ENCODE measurements at places on chromosomes 16 and 17.

GRCh38 chr17:40063187-40063771 is 514 bp downstream of the THRA start:
- DNase-seq = no peak

DNA sequence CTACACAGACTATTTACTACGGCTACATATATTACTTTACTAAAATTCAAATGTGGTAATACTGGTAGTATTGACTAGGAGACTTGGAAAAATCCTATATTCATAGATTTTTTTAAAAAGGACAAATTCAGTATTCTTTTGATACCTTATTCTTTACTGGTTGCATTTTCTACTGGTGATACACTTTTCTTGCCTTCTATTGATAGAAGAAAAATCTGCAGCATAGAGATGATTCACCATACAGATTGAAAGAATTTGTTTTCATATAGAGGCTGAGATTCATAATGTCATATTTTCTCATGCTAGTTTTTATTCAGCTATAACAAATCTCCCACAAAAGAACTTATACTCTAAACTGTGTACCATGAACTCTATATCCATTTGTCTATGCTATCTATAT is 195.4 kb upstream of the C17orf78 start:
- no peak for DNase-seq

- DNase-seq = no peak
Observed at GRCh38 chr17:83100853-83101391, 21.5 kb downstream of the METRNL start.

DNA sequence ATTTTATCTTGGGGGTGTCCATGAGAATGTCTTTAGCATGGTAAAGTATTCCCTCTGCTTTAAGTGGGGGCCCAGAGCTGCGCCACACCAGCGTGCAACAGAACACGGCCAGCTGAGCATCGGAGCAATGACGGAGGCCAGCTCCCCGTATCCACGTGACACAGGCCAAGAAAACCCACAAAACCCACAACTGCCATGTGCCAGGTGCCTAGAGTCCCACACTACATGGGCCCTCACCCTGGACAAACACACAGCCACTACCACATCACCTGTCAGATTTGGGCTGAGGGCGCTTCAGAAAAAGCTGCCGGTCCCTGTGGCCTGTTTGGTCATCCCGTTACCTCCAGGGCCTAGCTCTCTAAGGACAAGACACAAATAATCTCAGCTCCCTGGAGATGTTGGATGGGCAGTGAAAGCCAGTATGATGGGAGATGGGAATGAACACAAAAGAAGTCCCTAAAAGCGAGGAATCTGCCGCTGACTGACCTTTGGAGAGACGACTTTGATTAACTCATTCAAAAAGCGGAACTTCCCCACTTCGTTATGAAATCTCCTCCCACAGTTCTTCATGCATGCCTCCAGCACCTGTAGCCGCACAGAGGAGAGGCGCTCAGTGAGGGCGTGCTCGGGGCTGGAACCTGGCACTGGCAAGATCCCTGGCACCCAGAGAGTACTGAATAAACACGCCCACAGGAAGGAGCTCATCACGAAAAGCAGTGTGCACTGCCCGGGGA is 17.1 kb downstream of the GGA3 start:
- DNase-seq = no peak

GRCh38 chr17:41301916-41302901 is at the start of gene KRTAP29-1:
TSS of gene KRTAP29-1 (minus strand) at chr17:41302851. CDS start at chr17:41302851, 0 bp downstream.
- no peak for DNase-seq

DNA sequence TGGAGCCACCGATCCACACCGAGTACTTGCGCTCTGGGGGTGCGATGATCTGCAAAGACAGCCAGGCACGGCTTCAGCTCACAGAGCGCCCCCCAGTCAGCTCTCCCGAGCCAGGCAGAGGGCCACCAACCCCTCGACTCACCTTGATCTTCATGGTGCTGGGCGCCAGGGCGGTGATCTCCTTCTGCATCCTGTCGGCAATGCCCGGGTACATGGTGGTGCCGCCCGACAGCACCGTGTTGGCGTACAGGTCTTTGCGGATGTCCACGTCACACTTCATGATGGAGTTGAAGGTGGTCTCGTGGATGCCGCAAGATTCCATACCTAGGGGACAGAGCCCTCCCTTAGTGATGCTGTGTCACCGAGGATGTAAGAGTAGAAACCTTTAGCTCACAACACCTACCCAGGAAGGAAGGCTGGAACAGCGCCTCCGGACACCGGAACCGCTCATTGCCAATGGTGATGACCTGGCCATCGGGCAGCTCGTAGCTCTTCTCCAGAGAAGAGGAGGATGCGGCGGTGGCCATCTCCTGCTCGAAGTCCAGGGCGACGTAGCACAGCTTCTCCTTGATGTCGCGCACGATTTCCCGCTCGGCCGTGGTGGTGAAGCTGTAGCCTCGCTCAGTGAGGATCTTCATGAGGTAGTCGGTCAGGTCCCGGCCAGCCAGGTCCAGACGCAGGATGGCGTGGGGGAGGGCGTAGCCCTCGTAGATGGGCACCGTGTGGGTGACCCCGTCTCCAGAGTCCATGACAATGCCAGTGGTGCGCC is 1.6 kb downstream of the ACTG1 start:
- peak; percentile 42 for DNase-seq

DNA sequence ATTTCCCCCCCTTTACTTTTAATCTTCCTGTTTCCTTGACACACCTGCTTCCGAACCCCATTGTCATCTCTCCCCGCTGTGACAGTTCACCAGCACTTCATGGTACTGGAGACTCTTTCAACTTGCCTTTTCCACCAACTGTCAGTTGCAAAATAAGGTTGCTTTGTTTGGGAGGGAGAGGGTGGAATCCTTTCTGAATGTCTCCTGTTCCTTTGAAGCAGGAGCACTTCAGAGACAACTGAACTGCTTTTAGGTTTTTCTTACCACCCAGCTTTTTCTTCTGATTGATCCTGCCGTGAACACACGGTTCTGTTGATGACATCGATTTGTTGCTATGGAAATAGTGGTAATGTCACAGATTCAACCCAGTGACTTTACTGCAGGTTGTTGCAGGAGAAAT is 42.0 kb downstream of the RPA1 start:
- DNase-seq = peak; percentile 81

DNA sequence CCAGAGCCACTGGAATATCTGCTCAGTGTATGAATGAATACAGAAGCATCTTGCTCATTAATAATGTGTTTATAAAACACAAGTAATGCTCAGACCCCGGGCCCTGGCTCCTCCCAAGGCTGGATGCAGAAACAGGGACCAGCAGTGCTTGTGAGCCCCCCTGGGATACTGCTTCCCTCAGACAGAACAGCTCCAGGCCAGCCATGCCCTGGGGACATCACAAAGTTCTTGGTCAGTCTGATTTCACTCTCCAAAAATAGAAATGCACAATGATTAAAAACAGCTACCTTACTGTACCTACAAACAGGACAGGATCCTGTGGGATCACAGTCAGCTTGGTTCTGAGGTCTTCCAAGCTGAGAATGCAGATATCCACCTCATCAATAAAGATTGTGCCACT is 68.2 kb downstream of the ABCC12 start:
- DNase-seq = no peak

- DNase-seq = no peak
Observed at GRCh38 chr17:55492781-55493341, 18.4 kb downstream of the SMIM36 start.

GRCh38 chr16:71666928-71667707 is 41.1 kb downstream of the MARVELD3 start:
- DNase-seq = no peak

DNA sequence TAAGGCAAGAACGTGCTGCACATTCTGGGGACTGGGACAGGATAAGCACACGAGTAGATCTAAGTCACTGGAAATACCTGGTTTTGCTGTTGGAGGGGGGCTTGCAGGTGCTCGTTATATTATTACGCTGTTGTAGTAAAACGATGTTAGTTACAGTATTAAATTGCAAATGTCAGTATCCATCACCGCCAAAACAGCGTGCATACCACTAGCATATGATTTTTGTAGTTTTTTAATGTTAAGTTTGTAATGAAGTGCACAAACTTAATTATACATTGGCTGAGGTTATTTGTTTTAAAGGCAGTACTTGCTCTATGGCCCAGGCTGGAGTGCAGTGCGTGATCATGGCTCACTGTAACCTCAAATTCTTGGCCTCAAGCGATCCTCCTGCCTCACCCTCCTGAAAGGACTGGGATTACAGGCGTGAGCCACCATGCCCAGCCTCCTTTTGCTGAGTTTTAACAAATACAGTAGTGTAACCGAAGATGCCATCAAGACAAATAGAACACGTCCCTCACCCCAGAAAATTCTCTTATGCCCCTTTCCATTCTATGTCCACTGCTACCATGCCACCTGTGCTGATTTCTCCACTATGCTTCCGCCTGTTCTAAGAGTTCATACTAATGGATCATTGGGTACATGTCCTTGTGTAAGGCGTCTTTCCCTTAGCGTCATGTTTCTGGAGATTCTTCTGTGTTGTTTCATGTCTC is 20.7 kb upstream of the CSNK1D start:
- DNase-seq = no peak

- DNase-seq = no peak
Observed at GRCh38 chr17:75691801-75692626, 24.9 kb downstream of the SAP30BP start.

DNA sequence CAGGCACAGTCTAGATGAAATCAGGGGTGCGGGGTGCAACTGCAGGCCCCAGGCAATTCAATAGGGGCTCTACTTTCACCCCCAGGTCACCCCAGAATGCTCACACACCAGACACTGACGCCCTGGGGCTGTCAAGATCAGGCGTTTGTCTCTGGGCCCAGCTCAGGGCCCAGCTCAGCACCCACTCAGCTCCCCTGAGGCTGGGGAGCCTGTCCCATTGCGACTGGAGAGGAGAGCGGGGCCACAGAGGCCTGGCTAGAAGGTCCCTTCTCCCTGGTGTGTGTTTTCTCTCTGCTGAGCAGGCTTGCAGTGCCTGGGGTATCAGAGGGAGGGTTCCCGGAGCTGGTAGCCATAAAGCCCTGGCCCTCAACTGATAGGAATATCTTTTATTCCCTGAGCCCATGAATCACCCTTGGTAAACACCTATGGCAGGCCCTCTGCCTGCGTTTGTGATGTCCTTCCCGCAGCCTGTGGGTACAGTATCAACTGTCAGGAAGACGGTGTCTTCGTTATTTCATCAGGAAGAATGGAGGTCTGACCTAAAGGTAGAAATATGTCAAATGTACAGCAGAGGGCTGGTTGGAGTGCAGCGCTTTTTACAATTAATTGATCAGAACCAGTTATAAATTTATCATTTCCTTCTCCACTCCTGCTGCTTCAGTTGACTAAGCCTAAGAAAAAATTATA is 1.6 kb downstream of the HBA1 start:
- DNase-seq = no peak

DNA sequence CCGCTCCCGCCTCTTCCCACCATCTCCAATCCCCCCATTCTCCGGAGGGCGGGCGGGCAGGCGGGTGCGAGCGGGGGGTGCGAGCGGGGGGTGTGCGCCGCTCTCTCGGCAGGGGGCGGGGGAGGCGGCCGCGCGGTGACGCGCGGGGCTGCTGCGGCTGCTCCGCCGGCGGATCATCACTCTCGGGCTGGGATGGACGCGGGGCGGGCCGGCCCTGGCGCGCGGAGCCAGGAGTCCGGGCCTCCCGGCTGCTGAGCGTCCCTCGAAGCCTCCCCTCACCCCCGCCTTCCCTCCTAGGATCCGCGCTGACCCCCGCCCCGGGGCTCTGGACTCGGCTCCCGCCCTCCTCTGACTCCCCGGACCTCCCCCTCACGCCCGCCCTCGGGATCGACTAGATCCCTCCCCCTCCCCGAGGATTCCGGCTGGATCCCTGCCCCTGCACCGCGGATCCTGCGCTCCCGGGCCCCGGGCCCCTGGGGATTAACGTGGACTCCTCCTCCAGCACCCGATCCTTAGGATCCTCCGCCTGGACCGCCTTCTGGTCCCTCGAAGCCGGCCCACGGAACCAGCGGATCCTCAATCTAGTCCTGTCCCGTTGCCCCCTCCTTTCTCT is 946 bp upstream of the TMEM256 start:
- peak; percentile 67 for DNase-seq

DNA sequence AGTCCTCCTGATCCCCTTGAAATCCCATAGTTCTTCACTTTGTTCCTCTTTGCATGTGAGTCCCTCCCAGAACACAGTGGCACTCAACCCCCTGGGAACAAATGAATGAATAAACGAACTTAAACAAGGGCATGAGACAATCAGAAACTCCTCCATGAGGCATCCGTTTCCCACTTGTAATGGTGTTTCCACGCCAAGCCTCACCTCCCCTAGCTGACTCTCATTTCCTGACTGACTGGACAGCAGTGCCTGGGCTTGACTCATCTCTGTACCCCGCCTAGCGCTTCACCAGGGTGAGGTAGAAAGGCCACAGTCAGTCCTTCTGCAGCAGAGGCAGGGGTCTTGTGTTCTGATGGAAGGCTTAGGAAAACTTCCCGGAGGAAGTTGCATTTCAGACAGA is 14.2 kb downstream of the KIF1C start:
- no peak for DNase-seq

- DNase-seq = no peak
Observed at GRCh38 chr16:73483076-73483791, 435.3 kb upstream of the ZFHX3 start.

- no peak for DNase-seq
Observed at GRCh38 chr17:49820773-49821172, 27.1 kb downstream of the TAC4 start.

DNA sequence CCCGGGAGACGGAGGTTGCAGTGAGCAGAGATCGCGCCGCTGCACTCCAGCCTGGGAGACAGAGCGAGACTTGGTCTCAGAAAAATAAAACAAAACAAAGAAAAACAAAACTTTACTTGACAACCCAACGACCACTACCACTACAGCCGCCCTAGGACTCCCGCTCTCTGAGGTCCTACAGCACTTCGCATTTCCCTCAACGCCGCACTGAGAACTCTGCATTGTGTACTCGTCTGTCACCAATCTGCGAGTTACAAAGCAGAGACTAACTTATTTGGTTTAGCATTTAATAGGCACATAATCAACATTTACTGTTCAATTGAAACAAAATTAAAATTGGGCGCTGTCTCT is 479 bp upstream of the ZNF207 start:
- no peak for DNase-seq

DNA sequence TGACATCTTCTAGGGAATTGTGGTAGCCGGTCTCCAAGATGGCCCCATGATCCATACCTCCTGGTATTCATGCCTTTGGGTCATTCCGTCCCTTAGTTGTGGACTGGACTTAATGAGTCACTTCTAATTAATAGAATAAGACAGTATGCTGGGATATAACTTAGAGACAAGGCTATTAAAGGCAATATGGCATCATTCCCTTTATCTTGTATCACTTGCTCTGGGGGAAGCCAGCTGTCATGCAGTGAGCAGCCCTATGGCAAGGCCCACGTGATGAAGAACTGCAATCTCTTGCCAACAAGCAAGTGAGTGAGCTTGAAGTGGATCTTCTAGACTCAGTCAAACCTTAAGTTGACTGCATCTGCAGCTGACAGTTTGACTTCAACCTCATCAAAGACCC is 97.8 kb upstream of the MED13 start:
- DNase-seq = no peak

DNA sequence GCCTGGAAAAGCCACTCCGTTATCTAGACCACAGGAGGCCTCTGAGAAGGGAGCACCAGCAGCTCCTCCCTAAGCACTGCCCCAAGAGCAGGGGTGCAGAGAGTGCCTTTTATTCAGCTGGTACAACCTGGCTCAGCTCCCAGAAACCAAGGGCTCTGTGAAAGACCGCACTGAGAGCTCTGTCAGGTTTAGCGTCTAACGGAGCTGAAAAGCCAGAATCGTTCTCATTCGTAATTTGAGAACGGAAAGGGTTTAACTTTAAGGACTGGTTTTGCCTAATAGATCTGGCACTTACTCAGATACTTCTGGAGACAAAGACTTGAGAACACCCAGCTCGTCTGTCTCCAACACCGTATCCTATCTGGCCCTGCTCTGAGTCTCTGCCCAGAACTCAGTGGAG is 13.5 kb downstream of the MPG start:
- DNase-seq = no peak

GRCh38 chr17:15919466-15919865 is 25.5 kb upstream of the ADORA2B start:
- no peak for DNase-seq
